ENCODE measurements at places on chromosomes 11 and 22. TPM values are rescaled to one million over a fixed set of nuclear protein-coding genes. Genes with fewer than 3 reads are reported as not detected.

DNA sequence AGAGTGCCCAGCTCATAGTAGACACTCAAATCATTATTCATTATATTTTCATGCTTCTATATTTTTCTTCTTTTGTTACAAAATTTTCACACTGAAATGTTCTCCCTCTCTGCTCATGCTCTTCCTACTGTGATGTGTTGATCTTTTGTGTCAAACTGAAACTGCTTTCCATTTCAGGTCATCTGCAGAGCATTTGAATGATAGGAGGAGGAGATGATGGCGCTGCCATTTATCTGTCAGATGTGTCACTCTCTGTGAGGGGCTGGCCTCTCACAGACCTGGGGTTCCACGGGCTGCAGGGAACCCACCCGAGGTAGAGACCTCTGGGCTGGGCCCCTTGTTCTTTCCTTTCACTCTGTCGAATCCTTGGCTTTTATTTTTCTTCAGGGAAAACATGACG lies 41.1 kb downstream of the OR10A6 start:
- no peak for DNase-seq

GRCh38 chr11:118837868-118838267 lies 45.8 kb upstream of the CXCR5 start:
- DNase-seq, result no peak

- DNase-seq, result no peak
Observed at GRCh38 chr11:102751673-102752072, 26.9 kb upstream of the MMP8 start.

- no peak for DNase-seq
Observed at GRCh38 chr11:10537600-10537999, 3.4 kb downstream of the RNF141 start.

DNA sequence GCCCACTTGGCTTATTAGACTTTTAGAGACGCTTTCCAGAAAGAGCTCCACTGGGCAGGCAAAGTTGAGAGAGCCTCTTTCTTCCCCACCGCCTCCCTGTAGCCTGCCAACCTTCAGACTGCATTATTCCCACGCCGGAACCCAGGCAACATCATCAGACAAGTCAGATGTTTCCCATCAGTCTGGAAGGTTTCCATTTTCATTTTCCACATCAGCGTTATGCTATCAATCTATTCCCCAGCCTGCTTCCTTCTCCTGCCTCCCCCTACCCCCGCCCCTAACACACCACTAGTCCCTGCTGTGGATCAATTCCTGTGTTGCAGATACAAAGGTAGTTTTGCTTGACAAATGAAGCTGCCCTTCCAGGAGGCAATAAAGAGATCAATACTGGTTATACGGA lies 184.8 kb downstream of the DSCAML1 start:
- no peak for DNase-seq

DNA sequence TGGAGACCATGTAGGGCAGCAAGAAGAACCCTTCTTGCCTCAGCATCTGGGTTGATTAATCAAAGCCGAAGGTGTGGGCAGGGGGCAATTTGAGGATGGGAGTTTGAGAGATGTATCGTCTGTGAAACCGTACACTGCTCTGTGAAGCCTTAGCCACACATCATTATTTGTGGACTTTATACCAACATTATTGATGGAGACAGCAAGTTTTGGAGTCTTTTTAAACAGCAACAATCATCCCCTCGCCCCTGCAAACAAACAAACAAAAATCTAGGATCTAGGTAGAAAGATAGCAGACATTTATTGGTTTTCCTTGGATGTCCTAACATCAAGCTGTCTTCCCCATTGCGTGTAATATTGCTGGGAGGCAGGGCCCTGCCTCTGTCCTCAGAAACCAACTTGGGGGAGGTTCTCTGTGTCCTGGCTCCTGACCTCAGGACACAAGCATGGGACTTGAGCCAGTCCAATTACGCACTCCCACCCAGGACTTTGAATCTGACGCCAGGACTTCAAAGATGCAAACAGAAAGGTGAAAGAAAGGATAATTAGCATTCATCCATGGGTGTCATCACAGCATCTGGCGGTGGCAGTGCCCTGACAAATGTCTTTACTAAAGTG lies 61.6 kb upstream of the PLET1 start:
- no peak for DNase-seq

DNA sequence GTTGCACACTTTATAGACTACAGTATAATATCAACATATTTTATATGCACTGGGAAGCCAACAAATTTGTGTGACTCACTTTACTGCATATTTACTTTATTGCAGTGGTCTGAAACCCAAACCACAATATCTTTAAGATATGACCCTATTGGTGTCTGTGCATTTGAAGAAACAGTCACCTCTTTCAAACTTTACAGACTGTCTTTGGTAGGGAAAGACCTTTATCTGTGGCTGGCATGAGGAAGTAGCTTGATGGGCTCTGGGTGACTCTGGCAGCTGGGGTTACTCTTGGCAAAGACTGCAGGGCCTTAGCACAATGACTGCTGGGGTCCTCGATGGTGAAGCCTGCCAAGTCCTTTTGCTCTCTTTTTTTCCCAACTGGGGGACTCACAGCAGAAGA lies 21.3 kb upstream of the ABTB2 start:
- no peak for DNase-seq

- no peak for DNase-seq
Observed at GRCh38 chr11:83284501-83285150, 1.5 kb downstream of the CCDC90B start.

- peak; percentile 54 for DNase-seq
Observed at GRCh38 chr11:77046060-77046501, 11.9 kb downstream of the B3GNT6 start.

- DNase-seq, result no peak
Observed at GRCh38 chr11:96284917-96285316, 58.1 kb downstream of the MAML2 start.

GRCh38 chr11:63504933-63505586 lies 824 bp upstream of the LGALS12 start:
- DNase-seq, result peak; percentile 85

- DNase-seq, result no peak
Observed at GRCh38 chr22:37776639-37777005, 31.1 kb upstream of the GCAT start.

- no peak for DNase-seq
Observed at GRCh38 chr11:124875401-124875800, 10.2 kb downstream of the ROBO3 start.

GRCh38 chr11:121344824-121345223 lies 52.3 kb downstream of the SC5D start:
- no peak for DNase-seq

GRCh38 chr11:103807806-103808205 lies 228.6 kb upstream of the DDI1 start:
- DNase-seq, result no peak

DNA sequence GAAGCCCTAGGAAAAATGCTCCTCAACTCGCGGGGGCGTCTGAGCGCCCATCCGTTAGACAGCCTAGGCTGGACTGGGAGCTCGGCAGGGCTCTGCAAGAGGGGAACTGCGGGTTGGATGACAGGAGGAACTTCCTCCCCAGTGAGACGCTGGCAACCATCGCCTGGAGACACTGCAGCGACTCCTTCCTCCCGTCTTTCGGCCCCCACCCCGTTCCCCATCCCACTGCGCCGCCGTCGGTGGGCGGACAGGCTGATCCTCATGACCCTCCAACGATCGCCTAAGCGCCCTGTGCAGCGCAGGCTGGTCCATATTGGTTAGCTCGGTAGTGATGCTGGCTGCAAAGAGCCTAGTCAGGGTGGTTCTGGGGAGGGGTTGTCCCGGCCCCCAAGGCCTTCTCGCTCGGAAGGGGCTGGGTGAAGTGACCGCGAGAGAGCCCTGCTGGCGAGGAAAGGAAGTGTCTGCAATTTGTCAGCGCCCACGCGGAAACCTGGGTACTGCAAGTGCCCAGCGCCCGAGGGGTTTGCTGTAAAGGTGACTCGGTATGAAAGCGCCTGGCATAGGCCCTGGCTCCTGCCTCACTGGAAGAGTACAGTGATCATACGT lies 638 bp downstream of the NRGN start:
- no peak for DNase-seq

DNA sequence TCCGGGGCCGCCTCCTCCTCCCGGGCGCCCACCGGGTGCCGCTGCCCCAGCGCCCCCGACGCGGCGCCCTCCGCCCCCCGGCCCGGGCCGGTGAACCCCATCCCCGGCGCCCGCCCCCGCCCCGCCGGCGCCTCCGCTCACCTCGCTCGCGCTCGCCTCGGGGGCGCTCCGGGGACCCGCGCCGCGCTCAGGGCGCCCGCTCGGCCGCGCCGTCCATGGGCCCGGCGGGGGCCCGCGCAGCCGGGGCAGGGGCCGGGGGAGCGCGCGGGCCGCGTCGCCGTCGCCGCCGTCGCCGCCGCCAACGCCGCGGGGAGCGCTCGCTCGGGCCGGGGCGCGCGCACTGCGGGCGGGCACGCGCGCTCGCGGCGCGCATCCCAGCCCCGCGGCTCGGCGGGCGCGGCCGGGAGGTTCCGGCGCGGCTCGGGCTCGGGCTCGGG lies 293 bp downstream of the DUSP8 start:
- no peak for DNase-seq

- DNase-seq, result peak; percentile 54
Observed at GRCh38 chr11:59102259-59102765, 4.7 kb upstream of the FAM111B start.

DNA sequence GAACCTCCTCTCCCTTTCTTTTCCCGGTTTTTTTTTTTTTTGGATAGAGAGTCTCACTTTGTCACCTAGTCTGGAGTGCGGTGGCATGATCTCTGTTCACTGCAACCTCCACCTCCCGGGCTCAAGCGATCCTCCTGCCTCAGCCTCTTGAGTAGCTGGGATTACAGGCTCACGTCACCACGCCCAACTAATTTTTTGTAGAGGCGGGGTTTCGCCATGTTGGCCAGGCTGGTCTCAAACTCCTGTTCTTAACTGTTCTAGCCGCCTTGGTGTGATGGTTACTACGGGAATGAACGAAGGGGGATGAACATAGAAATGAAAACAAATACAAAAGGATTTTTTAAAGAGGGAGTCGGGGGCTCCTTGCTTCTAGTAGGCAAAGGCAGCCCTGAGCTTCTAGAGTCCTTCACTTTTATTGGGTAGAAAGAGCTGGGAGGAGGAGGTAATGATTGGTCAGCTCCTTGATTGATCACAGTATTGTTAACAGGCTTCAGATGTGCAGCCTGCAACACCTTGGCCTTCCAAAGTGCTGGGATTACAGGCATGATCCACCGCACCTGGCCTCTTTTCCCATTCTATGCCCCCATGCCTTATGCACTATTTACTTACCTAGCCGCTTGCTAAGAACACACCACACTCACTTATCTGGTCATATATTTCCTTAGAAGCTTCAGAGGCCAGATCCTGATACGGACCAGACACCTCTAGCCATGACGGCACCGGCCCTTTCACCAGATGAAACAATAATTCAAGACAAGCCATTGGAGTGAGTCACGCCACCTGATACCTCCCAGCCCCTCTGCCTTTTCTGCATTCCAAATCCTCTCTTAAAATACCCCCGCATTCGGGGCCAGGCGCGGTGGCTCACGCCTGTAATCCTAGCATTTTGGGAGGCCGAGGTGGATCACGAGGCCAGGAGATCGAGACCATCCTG lies 20.7 kb downstream of the SUSD2 start:
- DNase-seq, result no peak

DNA sequence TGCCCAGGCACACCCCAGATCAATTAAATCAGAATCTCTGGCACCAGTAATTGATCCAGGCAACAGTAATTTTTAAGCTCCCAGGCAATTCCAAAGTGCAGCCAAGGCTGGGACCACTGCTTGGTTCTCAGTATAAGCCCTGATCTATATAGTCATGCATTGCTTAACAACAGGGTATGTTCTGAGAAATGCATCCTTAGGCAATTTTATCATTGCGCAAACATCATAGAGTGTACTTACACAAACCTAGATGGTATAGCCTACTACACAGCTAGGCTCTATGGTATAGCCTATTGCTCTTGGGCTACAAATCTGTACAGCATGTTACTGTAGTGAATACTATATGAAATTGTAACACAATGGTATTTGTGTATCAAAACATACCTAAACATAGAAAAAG lies 651 bp upstream of the C11orf42 start:
- DNase-seq, result no peak

DNA sequence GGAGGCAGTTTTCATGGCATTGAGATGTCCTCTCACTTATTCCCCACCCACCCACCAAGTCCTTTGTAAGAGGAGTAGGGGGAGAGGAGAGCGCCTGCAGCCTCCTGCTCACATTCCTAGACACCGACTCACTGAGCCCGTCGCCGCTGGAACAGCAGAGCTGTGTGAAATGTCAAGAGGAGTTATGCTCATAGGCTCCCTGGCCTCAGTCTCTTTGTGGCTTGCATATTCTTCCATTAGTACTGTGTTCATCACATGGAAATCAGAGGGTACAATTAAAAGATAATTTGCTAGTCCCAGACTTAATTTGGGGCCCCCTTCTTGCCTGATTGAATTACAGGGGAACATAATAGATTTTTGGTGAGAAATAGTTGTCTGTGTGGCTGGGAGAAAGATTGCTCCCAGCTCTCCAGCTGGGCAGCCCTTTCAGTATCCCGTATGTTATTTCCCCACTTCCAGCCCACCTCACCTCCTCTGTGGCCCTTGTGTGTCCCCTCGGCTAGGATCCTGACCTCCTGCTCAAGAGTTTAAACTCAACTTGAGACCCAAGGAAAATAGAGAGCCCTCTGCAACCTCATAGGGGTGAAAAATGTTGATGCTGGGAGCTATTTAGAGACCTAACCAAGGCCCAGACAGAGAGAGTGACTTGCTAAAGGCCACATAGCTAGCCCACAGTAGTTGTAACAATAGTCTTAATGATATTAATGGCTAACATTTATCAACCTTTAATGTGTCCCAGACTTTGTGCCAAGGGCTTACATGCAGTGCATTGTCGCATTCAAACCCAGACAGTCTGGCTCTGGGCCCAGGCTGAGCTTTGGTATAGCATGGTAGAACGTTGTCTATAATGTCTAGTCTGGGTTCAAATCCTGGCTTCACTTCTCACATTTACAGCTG lies 32.2 kb downstream of the LIMK2 start:
- DNase-seq, result no peak

The C11orf52 gene
- 14.8 TPM for total RNA-seq

The OR8G1 gene
- total RNA-seq, result not detected

The IGF2 gene
- total RNA-seq, result 84.0 TPM

The MS4A12 gene
- total RNA-seq, result not detected

The NXPE1 gene
- total RNA-seq, result not detected

The CBLIF gene
- total RNA-seq, result not detected

The TAGLN gene
- 372 TPM for total RNA-seq

The TRIM48 gene
- not detected for total RNA-seq

The SSTR3 gene
- total RNA-seq, result 4.2 TPM

The PRODH gene
- 11.5 TPM for total RNA-seq
